ENCODE measurements at places on chromosomes 16 and 17.
A peak's percentile ranks its signal among the peaks of the same experiment; 100 is the strongest.

- DNase-seq: peak; percentile 47
Measured at GRCh38 chr16:3266873-3267537, 10.6 kb upstream of the MEFV start.

DNA sequence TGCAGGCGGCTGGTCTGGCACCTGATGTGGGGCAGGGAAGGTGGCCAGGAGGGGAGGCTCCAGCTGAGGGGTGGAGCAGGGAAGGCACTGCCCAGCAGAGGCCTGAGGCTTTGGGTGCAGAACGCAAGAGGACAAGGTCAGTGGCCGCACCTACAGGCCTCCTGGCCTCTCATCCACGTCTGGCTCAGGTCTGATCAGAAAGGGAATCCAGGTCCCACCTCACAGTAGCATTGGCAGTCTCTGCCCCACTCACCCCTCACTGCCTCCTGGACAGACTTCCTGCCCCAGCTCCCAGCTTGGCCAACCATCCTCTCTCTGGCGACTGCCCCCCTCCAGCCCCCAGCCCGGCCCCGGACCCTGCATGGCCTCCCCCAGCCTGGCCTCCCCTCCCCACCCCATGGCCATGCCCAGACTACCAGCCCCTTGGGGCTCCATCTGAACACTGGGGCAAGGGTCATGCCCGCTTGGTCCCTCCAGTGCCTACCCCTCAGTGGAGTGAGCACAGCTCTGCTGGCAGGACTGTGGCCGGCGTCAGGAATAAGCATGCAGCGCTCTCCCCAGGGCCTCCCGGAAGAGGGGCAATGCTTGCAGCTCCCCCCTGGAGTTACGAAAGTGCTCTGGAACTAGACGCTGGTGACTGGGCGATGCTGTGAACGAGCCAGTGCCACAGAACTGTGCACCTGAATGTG is 4.6 kb downstream of the UTS2R start:
- DNase-seq: no peak

DNA sequence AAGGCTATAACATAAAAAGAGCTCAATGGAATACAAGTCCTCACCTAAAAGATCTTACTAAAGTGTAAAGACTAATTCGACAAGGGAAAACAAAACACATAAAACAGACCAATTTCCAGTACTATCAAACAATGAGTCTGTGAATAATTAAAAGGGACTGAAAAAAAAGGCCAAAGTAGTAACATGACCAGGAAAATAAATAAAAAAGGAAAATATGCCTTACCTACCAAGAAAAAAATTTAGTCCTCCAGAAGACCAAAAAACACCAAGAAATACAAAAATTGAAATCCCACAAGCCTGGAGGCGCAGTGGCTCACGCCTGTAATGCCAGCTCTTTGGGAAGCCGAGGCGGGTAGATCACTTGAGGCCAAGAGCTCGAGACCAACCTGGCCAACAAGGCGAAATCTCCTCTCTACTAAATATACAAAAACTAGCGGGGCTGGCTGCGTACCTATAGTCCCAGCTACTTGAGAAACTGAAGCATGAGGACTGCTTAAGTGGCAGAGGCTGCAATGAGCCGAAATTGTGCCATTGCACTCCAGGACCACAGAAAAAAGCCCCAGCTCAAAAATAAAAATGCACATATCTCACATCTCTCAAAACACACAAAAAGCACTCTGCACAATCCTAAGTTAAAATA is 60.8 kb downstream of the TEX14 start:
- peak; percentile 42 for DNase-seq

GRCh38 chr16:22969567-22969966 is 155.6 kb downstream of the HS3ST2 start:
- no peak for DNase-seq

GRCh38 chr17:39014795-39015545 is 47.8 kb upstream of the FBXO47 start:
- no peak for DNase-seq

GRCh38 chr17:58303971-58304749 is 23.4 kb upstream of the MPO start:
- peak; percentile 48 for DNase-seq

DNA sequence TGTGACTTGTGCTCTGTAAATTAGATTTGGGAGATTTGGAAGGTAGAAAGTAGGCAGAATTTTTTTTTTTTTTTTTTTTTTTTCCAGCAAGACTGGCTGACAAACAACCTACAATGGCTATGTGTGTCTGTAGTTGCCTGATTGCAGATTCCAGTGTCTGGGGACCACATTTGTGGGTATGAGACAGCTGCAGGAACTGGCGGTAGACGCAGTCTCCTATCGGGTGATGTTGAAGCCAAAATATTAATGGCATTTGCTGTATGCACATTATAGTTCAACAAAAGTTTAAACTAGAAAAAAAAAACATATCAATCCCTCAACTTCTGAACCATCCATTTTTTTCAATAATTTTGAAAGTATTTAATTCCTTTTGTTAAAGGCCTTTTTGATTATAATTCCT is 665.2 kb downstream of the TOX3 start:
- DNase-seq: no peak

DNA sequence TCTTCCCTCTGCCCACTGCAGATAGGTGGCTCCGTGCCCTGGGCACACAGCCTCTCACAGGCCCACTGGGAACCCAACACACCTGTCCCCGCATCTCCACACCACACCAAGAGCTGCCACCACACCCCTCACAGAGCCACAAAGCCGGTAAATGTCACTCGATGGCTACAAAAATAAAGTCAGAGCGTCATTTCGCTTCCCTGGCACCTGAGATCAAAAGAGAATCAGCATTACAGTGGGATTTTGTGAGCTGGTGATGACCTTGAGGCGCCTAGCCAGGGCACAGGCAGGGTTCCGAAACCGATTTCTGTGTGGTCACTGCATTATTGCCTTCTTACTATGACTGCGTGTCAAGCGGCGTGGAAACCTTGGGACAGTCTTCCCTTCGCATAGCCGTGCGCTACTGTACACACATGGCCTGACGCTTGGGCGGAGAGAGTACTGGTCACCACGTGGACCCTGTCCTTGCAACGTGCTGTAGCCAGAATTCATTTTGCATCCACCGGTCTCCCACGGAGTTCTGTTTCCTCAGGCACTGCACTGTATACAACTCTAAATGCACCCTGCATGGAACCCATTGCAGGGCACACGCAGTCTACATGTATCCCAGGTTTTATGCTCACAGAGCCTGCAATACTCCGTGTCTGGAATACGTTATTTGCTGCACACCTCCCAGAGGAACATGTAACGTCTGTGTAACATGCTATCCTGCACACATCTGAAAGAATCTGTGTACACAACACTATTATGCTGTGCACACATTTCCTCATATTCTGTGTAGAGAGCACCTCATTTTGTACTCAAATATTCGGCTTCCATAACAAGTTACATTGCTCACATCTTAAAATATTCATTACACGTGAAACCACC is 5.8 kb upstream of the FOXF1 start:
- DNase-seq: no peak

GRCh38 chr17:71383091-71383490 is 737.7 kb upstream of the SOX9 start:
- no peak for DNase-seq

- no peak for DNase-seq
Measured at GRCh38 chr16:85358704-85359146, 246.5 kb upstream of the CIBAR2 start.

GRCh38 chr16:28317040-28317880 is 24.9 kb downstream of the SBK1 start:
- peak; percentile 43 for DNase-seq

- no peak for DNase-seq
Measured at GRCh38 chr16:71648921-71649320, 22.9 kb downstream of the MARVELD3 start.
